ENCODE measurements at places on chromosomes 1 and 21.

- no peak for DNase-seq
These were observed 27.8 kb downstream of the IGFN1 start for GRCh38 chr1:201218409-201218808.

GRCh38 chr1:180521474-180522212 is 19.3 kb upstream of the ACBD6 start:
- DNase-seq: no peak

DNA sequence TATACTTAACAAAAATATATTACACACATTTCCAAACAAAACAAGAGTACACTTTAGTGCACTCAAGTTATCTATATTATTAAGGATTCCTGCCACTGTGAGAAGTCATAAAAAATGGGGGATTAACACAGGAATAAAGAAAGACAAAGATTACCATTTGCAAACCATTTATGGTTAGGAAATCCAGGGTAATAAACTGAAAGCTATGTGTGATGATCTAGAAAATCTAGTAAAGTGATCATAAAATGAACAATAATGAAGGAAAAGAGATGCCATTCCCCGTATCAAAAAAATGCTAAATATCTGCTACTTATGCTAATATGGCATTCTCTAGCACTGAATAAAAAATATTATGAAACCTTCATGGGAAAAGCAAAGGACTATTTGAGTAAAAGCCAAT is 101.4 kb downstream of the AK5 start:
- DNase-seq: no peak

DNA sequence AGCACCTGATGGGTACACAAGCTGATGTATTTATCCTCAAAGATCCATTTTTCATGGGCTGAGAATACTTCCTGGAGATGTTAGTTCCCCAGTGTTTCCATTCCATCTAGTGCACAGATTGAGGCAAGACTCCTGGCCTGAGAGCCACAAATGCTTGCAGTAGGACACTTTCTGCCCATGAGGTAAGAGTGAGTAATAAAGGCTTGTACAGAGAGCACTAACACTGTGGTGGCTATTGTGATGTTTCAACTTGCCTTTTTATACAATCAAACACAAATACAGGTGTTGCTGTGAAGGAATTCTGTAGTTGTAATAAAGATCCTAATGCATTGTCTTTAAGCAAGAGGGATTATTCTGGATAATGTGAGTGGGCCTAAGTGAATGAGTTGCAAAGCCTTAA is 186.1 kb upstream of the ADAMTS5 start:
- DNase-seq: no peak

- DNase-seq: no peak
These were observed 131.0 kb upstream of the LMO4 start for GRCh38 chr1:87197641-87198040.

DNA sequence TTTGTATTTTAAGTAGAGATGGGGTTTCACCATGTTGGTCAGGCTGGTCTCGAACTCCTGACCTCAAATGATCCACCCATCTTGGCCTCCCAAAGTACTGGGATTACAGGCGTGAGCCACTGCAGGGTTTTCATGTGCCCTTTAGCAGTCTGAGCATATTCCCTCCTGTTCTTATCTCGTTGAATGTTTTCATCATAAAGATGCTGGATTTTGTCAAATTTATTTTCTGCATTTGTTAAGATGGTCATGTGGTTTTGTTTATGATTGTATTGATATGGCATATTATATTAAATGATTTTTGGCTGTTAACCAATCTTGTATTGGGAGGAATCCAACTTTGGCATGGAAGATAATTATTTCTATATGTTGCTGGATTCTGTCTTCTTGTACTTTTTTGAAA is 8.8 kb downstream of the JMJD4 start:
- DNase-seq: no peak

DNA sequence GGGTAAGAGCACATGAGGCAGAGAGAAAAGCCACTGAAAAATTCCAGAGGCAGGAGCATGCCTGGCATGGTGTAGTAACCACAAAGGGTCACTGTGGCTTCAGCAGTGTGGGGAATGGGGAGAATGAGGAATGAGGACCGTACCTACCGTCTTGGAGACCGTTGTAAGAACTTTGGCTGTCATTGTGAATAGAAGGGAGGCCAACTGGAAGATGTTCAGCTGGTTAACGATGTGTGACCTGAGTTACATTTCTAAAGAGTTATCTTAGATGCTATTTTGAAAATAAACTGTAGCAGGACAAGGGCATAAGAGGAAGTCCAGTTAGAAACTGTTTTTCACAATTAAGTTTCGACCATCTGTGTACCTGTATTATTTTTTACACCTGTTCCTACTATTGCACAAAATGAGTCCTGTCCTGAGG is 365.5 kb upstream of the SGIP1 start:
- DNase-seq: peak; percentile 33

DNA sequence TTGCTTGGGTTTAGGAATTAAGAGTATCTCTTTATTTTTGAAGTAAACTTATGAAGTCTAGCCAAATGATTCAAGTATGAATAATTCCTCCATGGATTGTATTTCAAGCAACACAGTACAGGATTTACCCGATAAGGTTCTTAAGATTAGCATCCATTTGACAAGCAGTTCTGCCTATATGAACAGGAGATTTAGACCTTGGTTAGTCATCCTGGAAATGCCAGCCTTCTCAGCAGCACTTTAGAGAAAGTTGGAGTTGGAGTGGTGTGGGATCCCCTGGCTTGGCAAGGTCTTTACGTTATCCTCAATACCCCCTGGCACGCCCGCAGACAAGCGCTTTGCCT is 1.6 kb downstream of the BCAR3 start:
- DNase-seq: peak; percentile 90

GRCh38 chr1:110880708-110881374 is 7.9 kb downstream of the CD53 start:
- no peak for DNase-seq

DNA sequence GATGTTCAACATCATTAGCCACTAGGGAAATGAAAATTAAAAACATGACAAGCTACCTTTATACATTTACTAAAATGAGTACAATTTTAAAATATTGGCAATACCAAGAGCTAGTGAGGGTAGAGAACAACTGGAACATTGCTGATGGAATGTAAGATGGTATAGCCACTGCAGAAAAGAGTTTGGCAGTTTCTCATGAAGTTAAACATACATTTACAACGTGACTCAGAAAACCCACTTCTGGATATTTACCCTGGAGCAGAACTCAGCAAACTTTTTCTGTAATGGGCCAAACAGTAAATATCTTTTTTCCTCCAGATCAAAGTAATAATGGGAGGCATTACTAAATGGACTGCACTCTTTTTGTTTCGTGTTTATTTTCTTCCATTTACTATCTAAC is 22.1 kb downstream of the LPGAT1 start:
- DNase-seq: no peak

GRCh38 chr1:233443040-233443760 is 115.7 kb downstream of the MAP3K21 start:
- DNase-seq: no peak

DNA sequence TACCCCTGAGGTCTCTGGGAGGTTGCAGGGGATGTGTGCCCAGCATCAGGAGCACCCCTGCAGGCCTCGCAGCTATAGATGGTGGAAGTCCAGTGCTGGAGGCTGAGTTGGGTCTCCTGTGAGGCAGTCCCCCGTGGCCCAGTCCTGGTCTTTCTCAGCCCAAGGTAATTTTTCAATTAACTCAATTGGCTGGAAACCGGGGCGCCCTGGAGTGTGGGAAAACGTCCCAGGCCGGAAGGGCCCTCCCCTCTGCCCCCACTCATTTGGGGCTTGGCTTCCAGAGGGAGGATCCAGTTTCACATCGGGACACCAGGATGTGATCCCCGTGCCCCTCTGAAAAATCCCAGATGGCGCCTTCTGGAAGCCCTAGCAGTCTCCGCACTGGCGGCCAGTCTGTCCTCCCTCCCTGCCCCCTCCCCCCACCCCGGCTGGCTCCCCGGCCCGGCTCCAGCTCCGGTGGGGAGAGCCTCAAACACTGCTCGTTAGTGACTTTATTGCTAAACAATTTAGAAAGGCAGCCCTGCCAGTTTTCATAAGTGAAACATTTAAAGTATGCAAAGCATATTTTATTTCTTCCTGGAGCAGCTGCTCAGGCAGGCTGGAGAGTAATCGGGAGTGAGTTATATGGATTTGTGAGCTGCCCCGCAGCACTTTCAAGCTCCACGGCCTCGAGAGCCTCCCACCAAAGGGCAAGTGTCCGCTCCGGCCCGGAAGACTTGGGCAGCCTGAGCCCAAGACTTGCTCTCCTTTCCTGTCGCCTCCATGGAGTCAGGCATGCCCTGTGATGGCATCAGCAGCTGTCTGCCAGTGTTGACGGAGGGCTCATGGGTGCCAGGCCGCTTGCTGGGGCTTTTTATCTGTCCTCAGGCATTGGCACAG is 208.2 kb upstream of the TMEM51 start:
- peak; percentile 89 for DNase-seq

DNA sequence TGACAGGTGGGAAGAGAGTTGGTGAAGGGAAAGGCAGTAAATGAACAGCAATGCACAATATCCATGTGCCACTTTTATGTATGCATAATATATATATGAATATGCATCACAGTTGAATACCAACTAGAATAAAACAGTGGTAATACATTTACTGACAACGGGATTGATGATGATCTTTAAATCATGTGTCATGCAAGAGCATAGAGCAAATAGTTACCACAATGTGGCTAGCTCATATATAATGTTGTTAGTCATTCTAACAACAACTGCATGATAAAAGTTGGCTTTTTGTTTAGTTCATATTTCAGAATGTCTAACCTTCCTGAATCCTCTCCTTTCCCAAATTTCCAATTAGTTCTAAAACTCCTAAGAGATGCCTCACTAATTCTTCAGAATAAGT is 46.4 kb downstream of the GORAB start:
- peak; percentile 20 for DNase-seq
